ENCODE measurements at places on chromosomes 6 and 20.

GRCh38 chr6:131949909-131950766, 1.0 kb downstream of the CCN2 start:
- DNase-seq = no peak

DNA sequence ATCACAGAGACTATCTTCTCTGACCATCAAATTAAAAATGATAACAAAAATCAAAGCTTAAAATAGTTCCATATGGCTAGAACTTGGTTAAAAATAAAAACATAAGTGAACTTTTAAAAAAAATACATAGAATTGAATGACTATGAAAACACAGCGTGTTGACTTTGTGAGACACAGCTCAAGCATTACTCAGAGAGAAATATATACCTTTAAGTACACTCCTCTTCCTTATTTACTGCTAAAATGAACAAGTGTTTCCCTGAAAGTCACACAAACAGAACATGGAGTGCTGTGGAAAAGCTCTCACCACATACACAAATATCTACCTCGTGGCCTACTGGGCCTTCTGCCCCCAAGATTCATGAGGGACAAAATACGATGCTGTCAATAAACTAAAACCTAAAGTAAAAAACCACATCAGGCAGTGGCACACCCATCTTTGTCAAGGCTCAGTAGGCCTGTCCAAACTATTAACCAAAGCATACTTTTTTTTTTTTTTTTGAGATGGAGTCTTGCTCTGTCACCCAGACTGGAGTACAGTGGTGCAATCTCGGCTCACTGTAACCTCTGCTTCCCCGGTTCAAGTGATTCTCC, 7.5 kb downstream of the FAXC start:
- no peak for DNase-seq

- no peak for DNase-seq
These were observed 1192.4 kb upstream of the CITED2 start for GRCh38 chr6:140566781-140567277.

DNA sequence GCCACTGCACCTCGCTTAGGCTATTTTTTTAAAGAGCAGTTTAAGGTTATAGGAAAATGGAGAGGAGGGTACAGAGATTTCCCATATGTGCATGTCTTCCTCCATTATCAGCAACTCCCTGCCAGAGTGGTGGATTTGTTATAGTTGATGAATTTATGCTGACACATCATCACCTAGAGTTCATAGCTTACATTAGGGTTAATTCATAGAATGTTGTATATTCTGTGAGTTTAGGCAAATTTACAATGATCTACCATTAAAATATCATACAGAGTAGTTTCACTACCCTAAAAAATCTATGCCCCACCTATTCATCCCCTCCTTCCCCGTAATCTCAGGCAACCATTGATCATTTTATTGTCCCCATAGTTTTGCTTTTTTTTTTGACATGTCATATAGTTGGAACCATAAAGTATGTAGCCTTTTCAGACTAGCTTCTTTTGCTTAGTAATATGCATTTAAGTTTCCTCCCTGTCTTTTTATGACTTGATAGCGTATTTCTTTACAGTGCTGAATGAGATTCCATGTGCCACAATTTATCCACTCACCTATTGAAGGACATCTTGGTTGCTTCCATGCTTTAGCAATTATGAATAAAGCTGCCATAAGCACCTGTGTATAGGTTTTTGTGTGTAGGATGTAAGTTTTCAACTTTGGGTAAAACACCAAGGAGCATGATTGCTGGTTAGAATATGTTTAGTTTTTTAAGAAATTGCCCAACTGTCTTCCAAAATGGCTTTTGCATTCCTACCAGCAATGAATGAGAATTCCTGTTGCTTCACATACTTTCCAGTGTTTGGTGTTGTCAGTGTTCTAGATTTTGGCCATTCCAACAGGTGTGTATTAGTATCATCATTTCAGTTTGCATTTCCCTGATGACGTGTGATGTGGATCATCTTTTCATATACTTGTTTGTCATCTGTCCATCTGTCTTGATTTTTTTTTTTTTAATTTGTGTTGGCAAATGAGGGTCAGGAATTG, 60.2 kb downstream of the NCOA3 start:
- DNase-seq = no peak

- no peak for DNase-seq
These were observed 63.8 kb upstream of the TINAG start for GRCh38 chr6:54244430-54244829.

Data from stimulated activated CD8-positive, alpha-beta memory T cell treated with anti-CD3 and anti-CD28 coated beads, Interleukin-2, amount 100 ng/mL, for 48 hours (primary cell).